Fibroblast of pulmonary artery (primary cell): ENCODE measurements at places on chromosomes 13 and 19.

- peak; percentile 77 for DNase-seq
Observed at GRCh38 chr19:43651758-43652545, 12.3 kb upstream of the CADM4 start.

- peak; percentile 100 for DNase-seq
Observed at GRCh38 chr19:51799034-51799773, 4.2 kb downstream of the FPR3 start.

DNA sequence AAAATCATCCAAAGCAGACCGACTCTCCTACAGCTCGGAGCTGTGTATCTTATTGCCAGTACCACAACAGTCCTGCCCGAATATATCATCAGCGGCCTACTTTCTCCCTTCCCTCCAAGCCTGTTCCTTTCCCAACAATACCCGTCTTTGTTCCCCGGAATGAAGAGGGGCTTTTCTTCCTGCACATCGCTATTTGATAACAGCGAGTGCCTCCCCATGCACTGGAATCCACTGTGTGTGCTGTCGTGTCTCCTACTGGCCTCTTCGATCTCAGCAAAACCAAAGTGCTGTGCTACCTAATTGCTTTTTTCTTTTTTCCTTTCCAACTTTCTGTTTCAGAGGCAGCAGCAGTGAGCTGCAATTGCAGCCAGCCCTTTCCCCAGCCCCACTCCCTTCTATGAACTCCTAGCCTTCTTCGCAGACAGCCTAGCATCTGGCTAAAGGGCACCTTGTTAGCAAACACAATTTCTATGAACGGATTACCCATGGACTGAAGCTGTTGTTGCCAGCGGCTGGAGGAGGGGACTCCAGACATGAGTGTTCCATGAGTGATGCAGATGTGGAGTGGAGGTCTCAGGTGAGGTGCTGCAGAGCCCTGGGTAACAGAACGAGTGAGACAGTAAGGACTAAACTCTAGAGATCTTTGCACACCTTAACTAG lies 43.4 kb downstream of the EFNB2 start:
- DNase-seq: no peak

GRCh38 chr13:83503424-83503823 lies 378.9 kb downstream of the SLITRK1 start:
- peak; percentile 47 for DNase-seq

DNA sequence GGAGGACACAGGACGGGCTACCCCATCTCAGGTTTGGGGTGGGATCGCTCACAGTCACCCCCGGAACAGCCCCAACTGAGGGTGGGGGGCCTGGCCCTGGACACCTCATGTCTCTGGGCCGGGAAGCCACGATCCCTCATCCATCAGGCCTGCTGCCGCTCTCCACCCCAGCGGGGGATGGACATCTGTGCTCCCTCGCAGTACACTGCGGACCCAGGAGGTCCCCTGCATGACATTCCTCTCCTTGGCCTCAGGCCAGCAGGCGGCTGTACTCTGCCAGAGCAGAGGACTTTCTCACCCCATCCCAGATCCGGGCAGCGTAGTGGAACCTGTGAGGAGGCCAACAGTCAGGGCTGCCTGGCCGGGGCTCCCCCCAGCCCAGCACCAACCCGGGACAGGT lies 15.5 kb downstream of the IRGC start:
- no peak for DNase-seq

DNA sequence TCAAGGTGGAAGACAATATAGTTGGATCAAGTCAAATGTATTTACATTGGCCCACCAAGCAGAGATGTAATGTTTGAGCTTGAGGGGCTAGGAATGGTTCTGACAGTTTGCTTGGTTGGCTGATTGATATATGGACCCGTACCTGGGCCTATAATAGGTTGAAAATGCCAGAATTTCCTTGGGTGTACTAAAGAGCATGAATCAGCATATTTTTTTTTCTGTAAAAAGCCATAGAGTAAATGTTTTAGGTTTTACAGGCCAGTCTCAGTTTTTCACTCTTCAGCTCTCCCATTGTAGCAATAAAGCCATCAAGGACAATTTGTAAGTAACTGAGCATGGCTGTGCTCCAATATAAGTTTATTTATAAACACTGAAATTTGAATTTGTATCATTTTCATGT lies 26.9 kb downstream of the FXYD5 start:
- no peak for DNase-seq

DNA sequence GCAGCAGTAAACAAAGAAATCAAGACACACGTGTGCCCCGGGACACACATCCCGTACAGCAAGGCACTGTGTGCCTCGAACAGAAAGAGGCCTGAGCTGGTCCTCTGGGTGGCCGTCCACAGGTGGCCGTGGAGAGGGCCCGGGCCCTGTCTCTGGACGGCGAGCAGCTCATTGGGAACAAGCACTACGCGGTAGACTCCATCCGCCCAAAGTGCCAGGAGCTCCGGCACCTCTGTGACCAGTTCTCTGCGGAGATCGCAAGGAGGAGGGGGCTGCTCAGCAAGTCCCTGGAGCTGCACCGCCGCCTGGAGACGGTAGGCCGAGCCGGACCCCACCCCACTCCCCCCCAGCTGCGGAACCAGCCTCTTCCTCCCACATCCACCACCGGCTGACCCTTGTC lies 30.7 kb upstream of the F7 start:
- no peak for DNase-seq

DNA sequence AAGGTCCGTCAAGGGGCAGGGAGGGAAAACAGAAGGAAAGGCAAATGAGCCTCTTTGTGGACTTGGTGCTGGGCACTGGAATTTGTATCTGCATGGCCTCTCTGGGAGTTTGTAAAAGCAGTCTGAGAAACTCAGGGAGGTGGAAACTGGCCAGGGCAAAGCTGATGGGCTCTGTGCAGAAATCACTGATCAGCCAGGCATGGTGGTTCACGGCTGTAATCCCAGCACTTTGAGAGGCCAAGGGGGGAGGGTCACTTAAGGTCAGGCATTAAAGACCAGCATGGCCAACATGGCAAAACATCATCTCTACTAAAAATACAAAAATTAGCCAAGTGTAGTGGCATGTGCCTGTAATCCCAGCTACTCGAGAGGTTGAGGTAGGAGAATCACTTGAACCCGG lies 369.9 kb upstream of the ZNF507 start:
- DNase-seq: no peak

- no peak for DNase-seq
Observed at GRCh38 chr13:49064476-49064875, 88.8 kb downstream of the FNDC3A start.
